ENCODE measurements at places on chromosomes 7 and 10.

GRCh38 chr7:108045154-108045553 is 42.2 kb upstream of the LAMB1 start:
- DNase-seq = no peak

DNA sequence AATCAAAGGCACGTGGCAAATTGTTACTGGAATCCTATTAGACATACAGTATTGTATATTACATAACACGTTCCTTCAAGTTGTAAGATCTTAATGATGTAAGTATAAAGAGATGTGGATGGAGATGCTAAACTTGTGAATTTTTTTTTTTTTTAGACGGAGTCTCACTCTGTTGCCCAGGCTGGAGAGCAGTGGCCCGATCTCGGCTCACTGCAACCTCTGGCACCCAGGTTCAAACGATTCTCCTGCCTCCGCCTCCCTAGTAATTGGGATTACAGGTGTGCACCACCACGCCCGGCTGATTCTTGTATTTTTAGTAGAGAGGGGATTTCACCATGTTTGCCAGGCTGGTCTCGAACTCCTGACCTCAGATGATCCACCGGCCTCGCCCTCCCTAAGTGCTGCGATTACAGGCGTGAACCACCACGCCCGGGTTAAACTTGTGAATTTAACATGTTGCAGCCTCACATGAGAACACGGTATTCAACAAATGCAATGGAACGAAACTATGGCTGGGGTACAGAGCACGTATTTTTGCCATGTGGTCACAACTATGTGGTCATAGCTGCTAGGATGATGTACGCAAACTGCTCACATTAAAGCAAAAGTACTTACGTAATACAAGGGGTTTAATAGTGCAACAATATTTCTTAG is 818 bp upstream of the SUPV3L1 start:
- DNase-seq = no peak

- no peak for DNase-seq
Measured at GRCh38 chr10:78416031-78417011, 382.7 kb downstream of the RPS24 start.

- no peak for DNase-seq
Measured at GRCh38 chr7:158188676-158189075, 398.9 kb downstream of the PTPRN2 start.

GRCh38 chr10:104479906-104480593 is 126.4 kb downstream of the CFAP58 start:
- DNase-seq = no peak

DNA sequence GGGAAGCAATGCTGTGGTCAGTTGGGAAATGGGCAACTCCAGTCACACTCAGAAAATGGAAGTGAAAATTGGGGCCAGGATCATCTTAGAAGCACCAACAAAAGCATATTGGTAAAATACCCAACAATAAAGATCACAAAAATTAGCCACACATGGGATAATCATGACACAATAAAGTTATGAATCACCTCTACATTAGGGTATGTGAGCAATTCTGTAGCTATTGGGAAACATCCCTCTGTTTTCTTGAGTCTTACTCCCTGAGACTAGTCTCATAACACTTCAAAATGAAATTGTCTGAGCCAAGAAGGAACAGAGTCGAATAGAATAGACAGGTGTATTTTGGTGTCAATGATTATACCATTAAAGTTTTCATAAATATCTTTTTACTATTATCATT is 178.3 kb downstream of the DYNC1I1 start:
- DNase-seq = no peak

Data from HFF-Myc (cell line).